ENCODE measurements at places on chromosomes 5 and 9. TPM values are rescaled to one million over a fixed set of nuclear protein-coding genes. Genes with fewer than 3 reads are reported as not detected.

The PTPDC1 gene
- polyA plus RNA-seq: 9.4 TPM

The CTNNA1 gene
- polyA plus RNA-seq: 404 TPM

The ADAMTS6 gene
- polyA plus RNA-seq: 2.0 TPM

The AQP7 gene
- 14.8 TPM for polyA plus RNA-seq

The MLANA gene
- polyA plus RNA-seq: 0.32 TPM

The PALM2AKAP2 gene
- 11.3 TPM for polyA plus RNA-seq

The ZNF883 gene
- polyA plus RNA-seq: 10.1 TPM

The RMRP gene
- not detected for polyA plus RNA-seq

The PCDHB11 gene
- polyA plus RNA-seq: 6.0 TPM

The BARHL1 gene
- not detected for polyA plus RNA-seq

The MYORG gene
- 9.9 TPM for polyA plus RNA-seq

The HMGCR gene
- polyA plus RNA-seq: 81.7 TPM

The BAG1 gene
- 81.0 TPM for polyA plus RNA-seq

The GABRA1 gene
- 0.10 TPM for polyA plus RNA-seq

The MYMK gene
- polyA plus RNA-seq: not detected

The ASS1 gene
- 385 TPM for polyA plus RNA-seq

The SNCAIP gene
- 29.1 TPM for polyA plus RNA-seq

The IL9 gene
- not detected for polyA plus RNA-seq

All from right renal cortex interstitium (tissue), 3 donors.